ENCODE measurements at places on chromosomes 6 and 20.

GRCh38 chr6:127453845-127454619, 5.2 kb downstream of the KIAA0408 start:
- no peak for DNase-seq

GRCh38 chr6:127481111-127481510, 21.9 kb upstream of the KIAA0408 start:
- no peak for DNase-seq

DNA sequence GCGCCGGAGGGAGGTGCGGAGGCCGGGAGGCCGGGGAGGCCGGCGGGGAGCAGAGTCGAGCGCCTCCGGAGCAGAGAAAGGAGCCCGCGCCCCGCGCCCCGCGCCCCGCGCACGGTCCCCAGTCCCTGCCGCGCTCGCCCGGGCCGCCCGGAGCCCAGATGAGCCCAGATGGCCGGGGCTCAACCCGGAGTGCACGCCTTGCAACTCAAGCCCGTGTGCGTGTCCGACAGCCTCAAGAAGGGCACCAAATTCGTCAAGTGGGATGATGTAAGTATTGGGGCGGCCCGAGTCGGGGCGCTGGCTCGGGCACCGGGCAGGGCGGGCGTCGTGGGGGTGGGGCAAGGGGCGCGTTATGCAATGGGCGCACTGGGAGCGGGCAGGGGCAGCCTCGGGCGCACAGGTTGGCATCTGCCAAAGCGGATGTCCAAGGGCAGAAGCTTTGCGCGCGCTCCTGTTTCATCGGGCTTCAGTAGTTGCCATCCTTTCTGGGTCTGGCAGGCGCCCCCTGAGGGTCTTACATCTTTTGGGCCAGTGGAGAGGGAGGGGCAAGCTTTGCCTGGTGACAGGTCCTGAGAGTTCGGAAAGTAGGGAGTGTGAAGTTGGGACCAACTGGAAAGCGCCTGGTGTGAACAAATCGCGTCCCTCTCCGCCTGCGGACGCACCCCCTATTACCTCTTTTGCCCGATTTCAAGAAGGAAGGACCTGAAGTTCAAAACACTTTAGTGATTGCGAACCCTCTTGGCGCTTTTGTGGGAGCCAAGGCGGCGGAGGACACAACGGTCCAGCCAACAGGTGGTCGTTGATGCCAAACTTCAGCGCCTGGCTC, 631 bp downstream of the PLCB1 start:
- DNase-seq, result peak; percentile 80

GRCh38 chr6:168037856-168038255, 40.4 kb downstream of the KIF25 start:
- DNase-seq, result peak; percentile 36

GRCh38 chr20:24821391-24821790, 127.7 kb upstream of the CST7 start:
- peak; percentile 8 for DNase-seq

DNA sequence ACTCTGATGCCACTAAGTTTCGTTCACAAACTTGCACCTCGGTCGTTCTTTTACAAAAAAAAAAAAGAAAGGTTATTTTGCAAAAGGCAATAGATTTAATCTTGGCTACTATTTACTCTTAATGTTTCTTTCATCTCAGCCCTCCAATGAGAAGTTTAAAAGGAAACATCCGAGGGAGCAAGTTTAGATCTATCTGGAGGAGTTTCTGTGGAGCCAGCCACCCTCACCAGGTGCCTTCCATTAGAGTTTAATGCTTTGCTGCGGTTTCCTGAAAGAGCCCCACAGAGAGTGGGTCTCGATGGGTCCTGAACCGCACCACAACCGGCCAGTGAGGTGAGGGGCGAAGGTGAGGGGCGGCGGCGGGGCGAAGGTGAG, 632 bp downstream of the PRKN start:
- no peak for DNase-seq

- peak; percentile 43 for DNase-seq
These were observed 54.1 kb downstream of the CTCFL start for GRCh38 chr20:57470666-57471495.

- DNase-seq, result no peak
These were observed 238.7 kb upstream of the RREB1 start for GRCh38 chr6:6869094-6869493.

GRCh38 chr20:62123450-62124118, 1.3 kb downstream of the LSM14B start:
- peak; percentile 89 for DNase-seq

DNA sequence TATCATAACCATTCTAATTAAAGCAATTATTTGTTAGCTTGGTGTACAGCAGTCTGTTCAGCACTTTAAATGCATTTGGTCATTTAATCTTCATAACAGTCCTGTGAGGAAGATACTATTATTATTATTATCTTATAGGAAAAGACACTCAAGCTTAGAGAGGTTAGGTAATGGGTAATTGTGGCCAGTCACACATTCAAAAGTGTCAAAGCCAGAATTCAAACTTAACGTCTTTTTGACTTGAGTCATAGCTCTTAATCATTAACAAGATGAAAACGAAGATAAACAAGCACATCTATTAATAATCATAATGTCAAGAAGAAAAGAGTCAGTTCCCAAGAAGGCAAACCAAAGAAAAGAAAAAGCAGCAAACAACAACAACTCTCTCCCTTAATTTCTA, 251.0 kb downstream of the SYNE1 start:
- DNase-seq, result no peak

DNA sequence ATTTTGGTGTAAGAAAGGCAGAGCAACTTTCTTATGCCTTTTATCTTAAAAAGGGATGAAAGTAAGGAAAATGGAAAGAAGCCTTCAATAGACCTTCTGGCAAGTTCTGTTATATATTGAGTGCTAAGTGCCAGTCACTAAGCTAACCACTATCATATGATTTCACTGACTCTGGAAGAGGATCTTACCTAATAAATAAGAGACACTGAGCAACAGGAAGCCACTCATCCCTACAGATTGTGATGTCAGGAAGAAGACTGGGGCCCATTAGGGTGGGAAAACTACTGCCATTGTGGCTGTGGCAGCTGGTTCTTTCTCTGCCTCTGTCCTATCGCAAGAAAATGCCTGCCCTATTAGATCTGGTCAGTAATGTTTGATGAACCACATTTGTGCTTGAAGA, 89.6 kb downstream of the AIG1 start:
- DNase-seq, result no peak

DNA sequence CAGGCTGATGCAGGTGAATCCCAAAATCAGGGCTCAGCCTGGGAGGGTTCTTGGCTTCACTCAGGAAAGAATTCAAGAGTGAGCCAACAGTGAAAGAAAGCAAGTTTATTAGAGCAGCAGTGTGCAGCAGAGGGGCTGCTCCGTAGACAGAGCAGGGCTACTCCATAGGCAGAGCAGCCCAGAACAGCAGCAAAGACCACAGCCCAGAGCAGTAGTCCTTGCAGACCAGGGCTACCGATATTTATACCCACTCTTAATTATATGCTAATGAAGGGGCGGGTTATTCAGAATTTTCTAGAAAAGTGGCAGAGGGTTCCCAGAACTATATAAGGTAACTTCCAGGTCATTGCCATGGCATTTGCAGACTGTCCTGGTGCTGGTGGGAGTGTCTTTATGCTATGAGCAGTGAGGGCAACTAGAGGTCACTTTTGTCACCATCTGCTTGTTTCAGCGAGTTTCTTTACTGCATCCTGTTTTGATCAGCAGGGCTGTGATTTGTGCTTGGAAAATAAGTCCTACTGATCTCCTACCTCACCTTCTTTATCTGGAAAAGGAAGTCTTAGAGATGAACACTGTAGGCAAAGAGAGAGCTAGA, 39.8 kb upstream of the PTPN1 start:
- no peak for DNase-seq

- no peak for DNase-seq
These were observed 166.9 kb upstream of the SALL4 start for GRCh38 chr20:51969191-51969590.

DNA sequence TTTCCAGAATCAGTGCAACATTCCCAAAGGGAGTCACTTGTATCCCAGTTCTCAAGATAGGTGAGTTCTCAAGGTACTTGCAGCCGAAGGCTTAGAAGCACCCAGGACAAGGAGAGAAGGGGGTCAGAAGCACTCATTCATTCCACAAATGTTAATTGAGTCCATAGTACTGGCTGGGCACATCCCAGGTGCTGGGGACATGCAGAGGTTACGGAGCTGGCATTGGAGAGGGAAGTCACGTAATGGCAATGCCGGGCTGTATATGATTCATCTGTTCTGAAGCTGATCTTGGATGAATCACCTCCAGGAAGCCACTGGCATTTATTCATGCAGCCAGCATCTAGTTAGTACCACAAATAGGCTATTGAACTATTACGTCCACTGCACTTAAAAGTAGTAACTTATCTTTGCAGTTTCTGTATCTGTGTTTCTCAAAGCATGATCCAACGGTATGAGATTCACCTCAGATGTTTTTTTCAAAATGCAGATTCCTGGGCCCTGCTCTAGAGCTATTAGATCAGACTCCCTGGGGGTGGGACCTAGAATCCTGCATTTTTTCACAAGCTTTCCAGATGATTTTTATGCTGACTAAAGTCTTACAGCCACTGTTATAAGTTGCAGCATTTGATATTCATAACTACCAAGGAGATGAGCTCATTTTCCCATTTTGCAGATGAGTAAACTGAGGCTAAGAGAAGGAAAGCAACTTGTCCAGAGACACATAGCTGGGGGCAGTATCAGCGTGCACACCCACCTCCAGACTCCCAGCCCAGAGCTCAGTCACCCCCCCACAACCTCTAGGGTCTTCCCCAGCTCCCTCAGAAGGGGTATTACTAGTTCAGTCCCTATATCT, 44.1 kb upstream of the ID1 start:
- peak; percentile 91 for DNase-seq

- DNase-seq, result no peak
These were observed 323.3 kb downstream of the CDH4 start for GRCh38 chr20:61575151-61575937.

DNA sequence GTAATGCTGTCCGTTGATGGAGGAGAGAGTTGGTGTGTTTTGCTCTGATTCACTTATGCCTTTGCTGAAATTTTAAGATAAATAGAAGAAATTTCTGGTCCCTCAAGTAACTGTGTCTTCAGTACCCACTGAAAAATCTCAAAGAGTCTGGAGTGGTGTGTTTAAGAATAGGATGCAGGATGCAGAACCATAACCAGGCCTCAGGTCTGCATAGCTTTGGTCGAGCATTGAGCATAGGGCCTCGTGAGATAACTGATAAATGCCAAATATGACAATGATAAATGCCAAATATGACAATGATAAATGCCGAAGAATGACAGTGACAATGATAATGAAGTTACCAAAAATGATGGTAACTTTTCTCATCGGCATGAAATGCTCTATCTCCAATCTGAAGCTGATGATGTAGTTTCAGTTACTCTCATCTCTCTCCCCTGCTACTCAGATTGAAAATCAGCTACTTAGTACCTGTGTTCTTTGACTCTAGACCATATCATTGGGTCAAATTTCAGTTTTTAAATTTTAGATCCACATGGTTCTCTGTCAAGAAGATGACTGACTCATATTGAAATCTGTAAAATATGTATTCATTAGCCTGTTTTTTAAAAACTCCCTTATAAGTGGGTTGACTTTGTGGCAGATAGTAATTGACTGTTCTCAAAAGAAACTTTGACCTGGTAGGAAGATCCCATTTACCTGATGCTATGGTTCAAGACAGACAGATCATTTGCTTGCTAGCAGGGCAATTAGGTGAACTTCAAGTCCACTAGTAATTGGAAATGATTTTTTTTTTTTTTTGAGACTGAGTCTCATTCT, 96.6 kb downstream of the SLC16A10 start:
- peak; percentile 17 for DNase-seq

- DNase-seq, result no peak
These were observed 211.2 kb upstream of the RSPO3 start for GRCh38 chr6:126907312-126907711.

DNA sequence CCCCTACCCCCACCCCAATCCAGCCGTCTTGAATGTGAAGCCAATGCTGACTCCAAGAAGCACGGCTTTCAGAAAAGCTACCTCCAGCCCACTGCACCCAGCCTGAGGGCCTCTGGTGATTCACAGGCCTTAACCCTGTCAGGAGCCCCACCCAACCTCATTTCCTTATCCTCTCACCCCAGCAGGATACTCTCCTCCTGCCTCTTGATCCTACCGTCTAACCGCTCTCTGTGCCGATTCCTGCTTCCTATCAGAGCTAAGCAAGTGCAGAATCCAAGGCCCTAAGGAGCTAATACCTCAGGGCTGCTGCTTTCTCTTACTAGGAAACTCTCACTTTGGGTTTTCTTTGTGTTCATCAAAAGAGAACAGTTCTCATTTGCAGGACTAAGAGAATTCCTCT, 47.2 kb downstream of the TRERF1 start:
- DNase-seq, result peak; percentile 27

DNA sequence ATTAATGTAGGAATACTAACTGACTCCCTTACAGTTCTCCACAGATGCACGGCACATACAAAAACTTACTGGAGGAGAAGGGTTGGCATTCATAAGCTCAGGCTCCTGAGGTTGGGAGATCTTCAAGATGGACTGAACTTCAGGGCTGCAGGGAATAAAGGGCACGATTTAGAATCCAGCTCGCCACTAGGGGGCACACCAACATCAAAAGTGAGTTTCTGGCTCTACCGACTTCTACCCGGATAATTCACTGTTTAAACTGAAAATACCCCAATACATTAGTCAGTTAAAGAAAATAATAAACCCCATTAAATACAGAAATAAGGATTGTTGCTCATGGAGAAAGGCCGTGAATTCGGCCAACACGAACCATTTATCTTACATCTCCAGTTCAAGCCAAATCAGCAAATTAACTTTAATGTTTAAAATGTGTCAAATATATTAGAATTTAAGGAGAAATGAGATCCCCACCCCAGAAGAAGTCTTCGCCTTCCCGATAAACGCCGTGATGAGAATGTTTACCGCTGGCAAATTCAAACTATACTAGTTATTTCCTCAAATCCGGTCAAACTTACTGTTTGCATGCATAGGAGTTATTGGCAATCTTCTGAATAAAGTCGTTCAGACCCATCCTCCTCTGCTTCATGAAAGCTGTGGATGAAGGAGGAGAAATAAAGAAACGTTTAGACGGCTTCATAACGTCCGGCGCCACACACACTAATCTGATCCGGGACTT, 121.7 kb upstream of the SLC2A12 start:
- DNase-seq, result peak; percentile 79

DNA sequence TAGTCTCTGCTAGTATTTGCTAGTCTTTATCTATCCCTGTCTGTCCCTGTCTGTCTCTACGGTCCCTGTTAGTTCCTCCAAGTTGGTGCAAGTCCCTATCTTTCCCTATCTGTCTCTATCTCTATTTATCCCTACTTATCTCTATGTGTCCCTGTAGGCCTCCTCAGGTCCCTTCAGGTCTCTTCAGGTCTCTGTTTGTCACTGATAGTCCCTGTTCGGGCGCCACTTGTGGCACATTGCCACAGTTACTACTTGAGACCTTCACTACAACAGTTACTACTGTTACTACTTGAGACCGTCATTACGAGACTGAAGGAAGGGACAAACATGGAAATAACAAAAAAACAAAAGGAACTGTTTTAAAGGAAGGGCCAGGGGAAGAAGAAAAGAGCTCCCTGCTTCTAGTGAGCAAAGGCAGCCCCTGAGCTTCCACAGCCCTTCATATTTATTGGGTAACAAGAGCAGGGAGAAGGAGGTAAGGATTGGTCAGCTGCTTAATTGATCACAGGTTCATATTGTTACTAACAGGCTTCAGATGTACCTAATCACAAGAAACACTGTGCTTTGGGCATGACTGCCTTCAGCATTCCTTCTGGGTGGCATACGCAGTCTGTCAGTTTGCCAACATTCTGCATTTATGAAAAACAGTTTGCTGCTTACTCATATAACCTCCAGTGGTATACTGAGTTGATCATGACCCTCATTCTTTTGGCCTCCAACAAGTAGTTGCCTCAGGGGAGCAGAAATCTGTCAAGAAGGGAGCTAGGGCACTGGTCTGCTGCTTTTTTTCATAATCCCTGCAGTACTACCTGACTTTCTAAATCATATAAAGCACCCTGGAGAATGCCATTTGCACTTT, 8.4 kb downstream of the EPB41L2 start:
- DNase-seq, result no peak

Data from osteoblast (primary cell).